Ovary (tissue), 10 donors: ENCODE measurements at places on chromosomes 4 and X. TPM values are rescaled to one million over a fixed set of nuclear protein-coding genes. Genes with fewer than 3 reads are reported as not detected.

GRCh38 chr4:100797791-100798190 lies 280.0 kb upstream of the EMCN start:
- DNase-seq, result no peak

DNA sequence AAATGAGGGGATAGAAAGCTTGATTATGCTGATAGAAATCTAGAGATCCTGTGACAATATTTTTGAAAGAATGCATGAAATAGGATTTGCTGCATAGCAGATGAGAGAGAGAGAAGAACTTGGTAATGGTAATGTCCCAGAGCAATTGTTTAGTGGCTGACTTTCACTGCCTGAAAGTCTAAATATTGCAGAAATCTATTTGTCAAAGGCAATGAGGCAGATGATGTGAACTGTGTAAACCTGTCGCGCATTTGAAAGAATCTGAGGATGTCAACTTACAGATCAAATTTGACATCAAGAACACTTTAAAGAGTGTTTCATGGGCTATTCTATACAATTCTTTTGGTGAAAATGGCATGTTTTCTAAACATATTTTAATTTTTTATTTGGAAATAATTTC lies 133.6 kb downstream of the GPM6A start:
- DNase-seq, result no peak

DNA sequence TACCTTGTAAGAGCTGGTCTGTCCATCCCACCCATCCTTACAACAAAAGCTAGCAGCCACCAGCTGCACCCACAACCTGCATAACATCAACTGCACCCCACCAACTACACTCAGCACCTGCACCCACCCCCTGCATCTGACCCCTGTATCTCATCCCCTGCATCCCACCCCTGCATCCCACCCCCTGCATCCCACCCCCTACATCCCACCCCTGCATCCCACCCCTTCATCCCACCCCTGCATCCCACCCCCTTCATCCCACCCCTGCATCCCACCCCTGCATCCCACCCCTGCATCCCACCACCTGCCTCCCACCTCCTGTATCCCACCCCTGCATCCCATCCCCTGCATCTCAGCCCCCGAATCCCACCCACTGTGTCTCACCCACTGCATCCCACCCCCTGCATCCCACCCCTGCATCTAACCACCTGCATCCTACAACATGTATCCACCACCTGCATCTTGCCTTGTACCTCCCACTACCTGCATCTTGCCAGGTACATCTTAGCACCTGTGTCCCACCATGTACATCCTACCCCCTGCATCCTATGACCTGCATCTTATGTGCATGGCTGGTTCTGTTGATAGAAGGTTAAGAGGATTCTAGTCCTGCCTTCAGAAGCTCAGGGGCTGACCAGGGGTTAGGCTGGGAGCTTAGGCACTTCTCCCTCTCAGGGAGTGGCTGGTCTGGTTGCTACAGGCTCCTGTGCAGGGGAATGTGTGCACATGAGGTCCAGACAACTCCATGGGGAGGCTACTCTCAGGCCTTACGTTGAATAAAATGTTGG lies 9.4 kb downstream of the TMEM271 start:
- no peak for DNase-seq

GRCh38 chrX:120308558-120308957 lies 2.7 kb downstream of the TMEM255A start:
- peak; percentile 53 for DNase-seq

DNA sequence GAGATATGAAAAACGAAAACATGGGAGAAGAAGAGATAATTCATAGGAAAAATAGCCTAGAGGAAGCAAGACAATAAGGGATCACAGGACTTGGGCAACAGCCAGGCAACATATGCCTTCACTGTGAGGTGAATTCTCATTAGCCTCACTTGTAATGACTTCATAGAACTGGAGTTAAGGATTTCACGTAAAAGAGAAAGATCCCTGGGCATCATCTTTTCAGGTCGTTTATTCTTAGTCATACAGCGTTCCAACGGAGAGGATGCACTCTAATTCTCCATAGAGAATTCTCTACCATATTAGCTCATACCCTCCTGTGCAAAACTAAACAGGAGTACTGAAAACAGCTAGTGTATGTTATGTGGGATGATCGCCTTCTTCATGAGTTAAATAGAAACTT lies 1.4 kb downstream of the PRKG2 start:
- no peak for DNase-seq

CXCL1 gene
- total RNA-seq, result 0.40 TPM

PRSS12 gene
- total RNA-seq, result 3.0 TPM

ZFP42 gene
- total RNA-seq, result 0.28 TPM
